OCI-M1 (cell line): ENCODE measurements at places on chromosomes 11 and 22.

GRCh38 chr22:48395201-48395600 lies 1432.5 kb downstream of the BRD1 start:
- DNase-seq: no peak

GRCh38 chr22:30717331-30717921 lies 22.8 kb downstream of the OSBP2 start:
- no peak for DNase-seq

DNA sequence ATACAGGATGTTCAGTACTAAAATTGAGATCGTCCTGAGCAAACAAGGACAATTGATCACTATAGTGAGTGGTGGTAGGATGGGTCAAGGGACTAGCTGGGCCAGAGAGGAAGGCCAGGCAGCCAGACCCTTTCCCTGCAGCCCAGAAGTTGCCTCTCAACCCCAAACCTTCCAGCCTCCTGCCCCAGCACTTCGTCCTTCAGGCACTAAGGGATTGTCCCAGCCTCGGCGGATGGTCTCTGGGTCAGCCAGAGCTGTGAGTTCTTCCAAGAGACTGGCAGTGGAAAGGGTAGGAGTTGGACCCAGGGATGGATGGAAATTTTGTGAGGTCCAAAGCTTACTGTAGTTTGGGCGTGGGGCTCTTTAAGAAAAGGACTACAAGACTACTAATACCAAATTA lies 3.6 kb upstream of the LMO1 start:
- DNase-seq: no peak

DNA sequence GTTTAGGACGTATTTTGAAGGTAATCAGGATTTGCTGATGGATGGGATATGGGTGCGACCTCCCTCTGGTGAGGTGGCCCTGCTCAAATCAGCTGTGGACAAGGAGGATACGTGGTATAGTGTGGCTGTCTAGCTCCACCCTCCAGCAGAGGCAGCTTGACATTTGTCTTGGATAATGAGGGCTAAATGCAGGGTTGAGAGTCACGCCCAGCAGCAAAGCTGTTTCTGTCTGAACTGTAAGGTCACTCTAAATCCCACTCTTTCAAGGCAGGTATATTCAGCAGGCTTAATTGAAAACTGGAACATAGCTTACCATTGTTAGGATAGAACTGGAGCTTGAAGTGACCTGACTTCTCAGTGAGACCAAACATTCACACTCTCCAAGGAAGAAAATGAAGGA lies 98.7 kb downstream of the SWAP70 start:
- DNase-seq: no peak

DNA sequence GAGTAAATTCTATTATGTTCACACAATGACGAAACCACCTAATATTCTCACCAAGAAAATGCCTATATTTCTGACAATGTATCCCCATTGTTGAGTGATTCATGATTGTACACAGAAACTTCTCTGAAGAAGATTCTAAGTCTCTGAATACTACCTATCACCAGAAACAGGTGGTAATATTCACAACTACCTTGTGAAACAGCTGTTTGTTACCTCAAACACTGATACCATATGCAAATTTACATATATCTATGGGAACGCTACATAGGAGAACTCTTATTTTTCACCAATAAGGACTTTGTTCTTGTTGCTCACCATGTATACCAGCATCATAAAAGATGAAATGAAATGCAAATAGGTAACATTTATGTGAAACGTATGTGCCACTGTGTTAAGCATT lies 59.3 kb downstream of the PDGFD start:
- no peak for DNase-seq

GRCh38 chr11:70509476-70509875 lies 111.1 kb downstream of the CTTN start:
- no peak for DNase-seq

DNA sequence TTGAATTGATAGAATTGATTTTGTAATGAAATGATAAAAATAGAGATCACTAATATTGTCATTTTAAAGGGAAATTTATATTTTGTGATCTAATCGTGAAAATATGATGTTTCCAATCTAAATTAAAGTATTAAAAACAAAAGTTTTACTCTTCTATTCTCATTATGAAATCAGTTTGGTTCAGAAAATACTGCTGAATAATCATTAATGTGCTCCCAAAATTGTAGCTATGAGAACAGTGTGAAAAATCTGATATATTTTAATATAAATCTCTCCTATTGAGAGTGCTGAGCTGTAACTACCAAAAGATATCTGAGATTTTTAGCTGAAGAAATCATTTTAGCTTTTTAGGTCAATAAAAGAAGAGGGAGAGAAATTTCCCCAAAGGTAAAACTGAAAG lies 287.5 kb upstream of the ANO3 start:
- no peak for DNase-seq

- DNase-seq: no peak
Observed at GRCh38 chr11:73810637-73811036, 23.0 kb downstream of the MRPL48 start.

DNA sequence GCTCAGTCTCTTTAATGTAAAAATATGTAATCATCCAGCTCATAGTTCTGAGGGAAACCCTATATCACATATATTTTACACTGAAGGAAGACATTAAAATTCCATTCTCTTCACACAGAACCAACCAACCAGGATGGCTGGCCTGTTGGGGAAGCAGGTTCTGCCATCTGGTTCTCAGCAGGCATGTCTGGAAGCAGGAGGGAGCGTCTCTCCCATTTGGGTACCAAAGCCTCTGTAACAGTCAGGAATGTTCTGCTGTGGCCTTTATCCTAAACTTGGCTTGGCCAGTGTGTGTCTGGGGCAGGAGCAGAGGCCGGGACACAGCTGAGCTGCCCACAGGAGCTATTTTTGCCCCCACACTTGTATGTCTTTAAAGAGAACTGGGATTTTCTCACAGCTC lies 29.2 kb downstream of the SGSM3 start:
- DNase-seq: no peak
